ENCODE measurements at places on chromosomes 3 and 15.

- peak; percentile 71 for DNase-seq
These were observed 2.2 kb downstream of the CDCP1 start for GRCh38 chr3:45143673-45144671.

DNA sequence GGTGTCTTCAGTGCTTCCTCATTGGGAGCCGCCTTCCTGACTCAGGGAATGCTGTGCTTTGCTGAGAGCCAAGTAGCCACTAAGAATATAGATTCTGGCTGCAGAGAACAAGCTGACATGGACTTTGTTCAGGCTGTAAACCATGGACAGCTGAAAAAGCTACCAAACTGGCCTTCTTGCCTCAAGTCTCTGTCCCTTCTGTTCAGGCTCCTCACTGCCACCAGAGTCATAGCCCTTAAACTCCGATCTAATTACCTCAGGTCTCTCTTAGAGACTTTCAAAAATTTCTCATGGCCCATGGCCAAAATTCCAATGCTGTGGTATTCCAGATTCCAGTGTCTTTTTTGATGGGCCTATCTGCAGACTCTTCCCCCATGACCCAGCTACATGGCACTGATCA lies 19.4 kb upstream of the PTX3 start:
- DNase-seq = no peak

GRCh38 chr3:179929091-179929529 lies 107.6 kb downstream of the PEX5L start:
- DNase-seq = peak; percentile 41

GRCh38 chr15:89860891-89861290 lies 32.9 kb downstream of the AP3S2 start:
- DNase-seq = no peak

DNA sequence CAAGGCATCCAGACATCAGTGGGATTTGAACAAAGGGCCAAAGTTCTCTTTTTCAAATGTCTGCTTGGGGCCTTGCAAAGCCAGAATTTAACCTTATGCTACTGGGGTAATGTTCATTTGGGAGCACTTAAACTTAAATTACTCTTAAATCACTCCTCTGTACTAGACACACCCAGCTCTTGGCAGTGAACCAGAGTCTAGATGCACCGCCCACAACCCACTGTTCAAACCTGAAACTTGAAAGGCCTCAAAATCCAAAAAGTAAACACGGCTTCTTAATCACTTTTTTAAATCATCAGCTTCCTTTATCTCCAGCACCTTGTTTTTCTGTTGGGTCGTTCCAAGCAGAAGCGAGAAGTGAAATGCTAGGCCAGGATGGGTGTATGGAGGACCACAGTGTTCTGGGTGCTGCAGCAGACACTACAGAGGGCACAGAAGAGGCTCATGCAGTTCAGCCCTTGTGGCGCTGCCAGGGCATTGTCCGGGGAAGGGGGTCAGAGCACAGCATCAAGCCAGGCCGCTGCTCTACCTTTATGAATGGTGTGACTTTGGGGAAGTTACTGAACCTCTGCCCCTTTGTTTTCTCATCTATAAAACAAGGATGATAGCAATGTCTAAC lies 28.8 kb downstream of the MECOM start:
- DNase-seq = no peak

- no peak for DNase-seq
These were observed 179.9 kb downstream of the AGBL1 start for GRCh38 chr15:86259589-86259988.

DNA sequence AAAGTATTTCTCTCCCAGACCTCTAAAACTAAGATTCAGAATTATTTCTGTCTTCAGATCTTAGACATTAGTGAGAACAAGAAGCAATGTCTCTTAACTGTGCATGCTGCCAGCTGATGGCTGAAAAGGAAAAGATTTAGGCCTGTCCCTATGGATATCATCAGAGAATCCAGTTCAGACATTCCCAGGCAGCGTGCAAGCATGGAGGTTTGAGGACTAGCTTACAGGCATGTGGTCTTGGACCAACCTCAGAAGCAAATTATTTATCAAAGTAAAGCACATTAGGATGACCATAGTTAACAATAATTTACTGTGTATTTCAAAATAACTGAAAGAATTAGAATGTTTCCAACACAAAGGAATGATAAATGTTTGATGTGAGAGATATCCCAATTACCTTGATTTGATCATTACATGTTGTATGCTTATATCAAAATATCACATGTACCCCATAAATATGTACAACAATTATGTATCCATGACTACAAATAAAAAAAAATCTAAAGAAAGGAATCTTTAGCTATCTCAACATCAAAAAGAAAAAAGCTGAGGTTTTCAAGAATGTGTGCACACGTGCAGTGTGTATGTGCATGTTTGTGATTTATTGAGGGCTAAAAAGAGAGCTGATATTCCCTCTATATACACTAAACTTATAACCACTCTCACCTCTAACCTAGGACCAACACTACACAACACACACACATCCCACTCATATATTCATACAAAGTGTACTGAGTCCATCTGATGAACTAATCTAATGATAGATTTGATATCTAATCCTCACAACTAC lies 108.9 kb upstream of the THBS1 start:
- DNase-seq = peak; percentile 10

- DNase-seq = no peak
These were observed 62.9 kb downstream of the KLF15 start for GRCh38 chr3:126294211-126294808.

DNA sequence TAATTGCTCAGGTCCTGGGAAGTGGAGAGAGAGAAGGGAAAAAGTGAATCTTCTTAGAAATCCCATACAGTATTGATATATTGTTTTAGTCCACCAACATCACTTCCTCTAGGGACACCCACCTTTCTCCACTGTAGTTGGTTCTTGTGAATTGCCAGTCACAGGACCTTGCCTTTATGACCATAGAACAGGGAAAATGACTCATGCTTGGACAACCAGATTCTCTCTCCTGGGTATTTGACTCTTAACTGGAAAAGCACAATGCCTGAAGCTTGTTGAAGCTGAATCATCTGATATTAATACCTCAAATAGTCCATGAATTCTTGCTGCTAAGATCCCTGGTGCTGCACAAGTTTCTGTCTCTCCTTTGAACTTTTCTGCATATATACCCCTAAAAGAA lies 32.5 kb upstream of the DCLK3 start:
- DNase-seq = peak; percentile 52

- peak; percentile 86 for DNase-seq
These were observed 35.8 kb downstream of the COL8A1 start for GRCh38 chr3:99674086-99674789.

DNA sequence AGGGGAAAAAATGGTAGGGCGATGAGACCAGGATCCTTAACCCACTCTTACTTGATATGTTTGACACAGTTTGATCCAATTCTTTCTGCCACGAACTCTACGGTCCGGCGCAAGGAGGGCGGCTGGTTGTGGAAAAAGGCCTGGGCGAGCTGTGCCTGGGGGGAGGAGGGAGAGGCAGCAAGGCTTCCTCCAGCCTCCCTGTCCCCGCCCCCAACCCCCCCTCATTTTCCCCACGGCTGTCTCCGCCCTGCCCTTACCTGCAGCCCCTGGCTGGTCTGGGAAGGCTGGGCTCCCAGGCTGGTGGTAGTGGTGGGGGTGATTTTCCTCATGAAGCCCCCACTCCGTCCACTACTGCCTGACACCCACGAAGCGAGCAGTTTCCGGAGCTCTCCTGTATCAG lies 8.0 kb downstream of the CDAN1 start:
- no peak for DNase-seq

DNA sequence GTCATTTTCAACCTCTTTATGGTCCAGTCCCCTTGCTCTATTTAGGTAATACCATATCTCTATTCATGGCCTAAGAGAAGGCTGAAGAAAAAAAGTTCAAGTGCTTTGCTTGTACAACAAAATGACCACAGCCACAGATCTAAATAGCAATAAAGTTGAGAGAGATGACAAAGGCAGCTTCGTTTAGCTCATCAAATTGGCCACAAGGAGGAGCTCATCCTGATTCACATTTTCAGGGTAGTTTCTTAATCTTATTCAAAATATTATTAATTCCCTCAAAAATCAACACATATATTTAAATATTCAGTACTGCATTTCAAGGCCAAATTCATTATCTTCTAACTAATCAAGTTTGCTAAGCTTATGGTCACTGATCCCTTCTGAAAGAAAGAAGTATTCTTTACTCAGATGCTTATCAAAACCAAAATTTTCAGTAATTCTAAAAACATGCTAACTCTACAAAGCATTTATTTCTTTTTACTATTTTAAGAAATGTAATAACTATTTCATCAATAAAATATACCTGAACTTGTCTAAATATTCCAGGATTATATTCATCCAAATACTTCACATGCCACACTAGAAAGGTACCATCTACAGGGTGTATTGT lies 85.5 kb downstream of the DMXL2 start:
- no peak for DNase-seq

GRCh38 chr3:14543446-14543845 lies 3.3 kb upstream of the GRIP2 start:
- DNase-seq = no peak

DNA sequence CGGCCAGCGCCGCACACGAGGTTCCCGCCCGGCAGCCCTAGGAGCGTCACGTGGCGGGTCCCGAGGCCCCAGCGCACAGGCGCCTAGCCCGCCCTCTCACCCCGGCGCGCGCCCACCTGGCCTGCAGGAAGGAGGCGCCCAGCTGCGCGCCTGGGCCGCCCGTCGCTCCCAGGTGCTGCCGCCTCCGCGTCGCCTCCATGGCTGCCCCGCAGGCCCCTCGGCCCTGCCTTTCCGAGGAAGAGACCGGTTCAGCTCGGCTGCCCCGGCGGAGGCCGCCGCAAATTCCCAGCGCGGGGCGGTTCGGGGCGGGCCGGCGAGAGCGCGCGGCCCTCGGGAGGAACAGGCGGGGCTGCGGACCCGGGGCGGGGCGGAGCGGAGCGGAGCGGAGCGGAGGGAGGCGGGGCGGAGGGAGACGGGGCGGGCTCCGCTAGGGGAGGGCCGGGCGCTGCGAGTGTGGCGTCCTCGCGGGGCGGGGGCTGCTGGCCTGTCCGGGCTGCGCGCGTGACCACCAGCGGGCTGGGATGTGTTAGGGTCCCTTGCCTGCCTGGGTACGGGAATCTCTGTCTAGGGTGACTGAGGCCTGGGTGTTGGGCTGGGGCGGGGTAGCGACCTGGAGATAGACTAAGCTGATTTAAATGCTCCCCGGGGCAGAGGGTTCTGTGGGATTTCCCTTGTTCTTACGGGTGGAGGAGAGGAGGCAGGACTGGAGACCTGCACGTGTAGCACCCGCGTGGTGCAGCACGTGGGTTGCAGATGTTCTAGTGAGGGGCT lies at the start of gene CLN6:
TSS of gene CLN6 (minus strand) at position 343 of the 771 bp plus-strand sequence. CDS start at position 199, 144 bp downstream.
- peak; percentile 55 for DNase-seq

DNA sequence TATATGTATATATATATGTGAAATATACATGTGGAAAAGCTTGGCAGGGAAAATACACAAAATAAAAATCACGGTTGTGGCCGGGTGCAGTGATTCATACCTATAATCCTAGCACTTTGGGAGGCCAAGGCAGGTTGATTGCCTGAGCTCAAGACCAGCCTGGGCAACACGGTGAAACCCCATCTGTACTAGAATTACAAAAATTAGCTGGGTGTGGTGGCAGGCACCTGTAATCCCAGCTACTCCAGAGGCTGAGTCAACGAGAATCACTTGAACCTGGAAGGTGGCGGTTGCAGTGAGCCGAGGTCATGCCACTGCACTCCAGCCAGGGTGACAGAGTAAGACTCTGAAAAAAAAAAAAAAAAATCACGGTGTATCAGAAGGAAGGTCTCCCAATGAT lies 20.8 kb upstream of the ARHGEF3 start:
- no peak for DNase-seq

- DNase-seq = no peak
These were observed 286.2 kb downstream of the ADAMTSL3 start for GRCh38 chr15:83940136-83940535.

DNA sequence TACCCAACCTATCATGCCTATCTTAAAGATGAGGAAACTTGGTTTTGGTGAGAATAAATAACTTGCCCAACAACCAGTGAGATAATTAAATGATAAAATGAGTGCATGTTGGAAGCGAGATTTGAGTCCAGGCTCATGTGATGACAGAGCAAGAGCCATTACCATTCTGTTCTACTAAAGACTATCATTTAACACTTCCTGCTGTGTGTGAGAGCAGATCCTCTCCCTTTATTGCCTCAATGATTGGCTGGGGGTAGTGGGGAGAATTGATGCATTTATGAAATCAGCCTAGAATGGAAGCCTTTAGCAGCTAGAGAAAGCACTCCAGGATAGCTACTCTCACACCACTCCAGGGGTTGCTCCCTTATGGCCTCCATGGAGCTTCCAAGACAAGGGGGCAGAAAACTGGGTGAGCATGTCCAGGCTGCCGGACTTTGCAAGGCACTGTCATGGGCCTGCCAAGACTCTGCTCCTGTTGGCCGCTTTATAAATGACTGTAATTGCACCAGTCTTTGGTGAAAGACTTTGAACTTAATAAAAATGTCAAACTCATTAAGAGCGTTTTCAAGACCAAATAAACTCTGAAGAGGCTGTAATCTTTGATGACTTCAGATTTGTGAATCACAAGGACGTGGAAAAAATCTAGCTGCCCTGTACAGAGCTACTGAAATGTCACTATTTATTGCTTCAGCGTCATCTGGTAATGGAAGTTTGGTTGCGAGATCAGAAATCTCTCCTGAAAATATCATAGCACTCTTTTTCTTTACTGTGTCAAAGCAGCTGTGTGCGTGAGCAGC lies 209.1 kb upstream of the NR2E3 start:
- DNase-seq = no peak

- DNase-seq = peak; percentile 76
These were observed 13.0 kb downstream of the TGM5 start for GRCh38 chr15:43253431-43254403.

- DNase-seq = peak; percentile 42
These were observed 97.8 kb upstream of the MEF2A start for GRCh38 chr15:99467853-99468464.

GRCh38 chr15:40584191-40584590 lies 9.9 kb upstream of the KNL1 start:
- no peak for DNase-seq

DNA sequence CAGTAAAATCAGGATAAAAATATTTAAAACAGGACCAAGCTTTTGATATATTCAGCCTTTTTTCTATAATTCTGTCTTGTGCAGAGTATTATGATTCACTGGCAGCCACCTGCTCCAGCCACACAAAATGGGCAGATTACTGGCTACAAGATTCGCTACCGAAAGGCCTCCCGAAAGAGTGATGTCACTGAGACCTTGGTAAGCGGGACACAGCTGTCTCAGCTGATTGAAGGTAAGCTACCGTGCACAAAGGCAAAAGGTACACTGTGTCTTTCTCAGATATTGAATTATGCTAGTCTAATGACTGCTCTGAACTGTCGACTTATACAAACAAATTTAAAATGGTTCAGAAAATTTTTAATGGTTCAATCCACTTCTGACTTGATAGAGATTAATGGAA lies 114.2 kb downstream of the HCN4 start:
- no peak for DNase-seq

DNA sequence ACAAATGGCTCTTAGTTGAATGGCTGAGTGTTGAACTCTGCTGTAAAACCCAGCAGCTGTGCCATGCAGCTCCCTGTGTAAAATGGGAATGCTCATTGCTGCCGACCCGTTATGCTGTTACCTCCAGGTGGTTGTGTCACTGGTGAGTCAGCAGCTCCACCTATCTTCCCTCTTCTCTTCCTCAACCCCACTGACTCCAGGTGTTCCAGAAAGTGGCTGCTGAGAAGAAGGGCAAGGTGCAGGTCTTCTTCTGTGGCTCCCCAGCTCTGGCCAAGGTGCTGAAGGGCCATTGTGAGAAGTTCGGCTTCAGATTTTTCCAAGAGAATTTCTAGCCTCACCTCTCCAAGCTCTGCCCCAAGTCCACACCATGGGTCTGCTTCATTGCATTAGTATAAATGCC lies 41.9 kb downstream of the NOX5 start:
- DNase-seq = no peak
